ENCODE measurements at places on chromosomes 2 and 18.

GRCh38 chr2:238939074-238939473 lies 91.2 kb downstream of the TWIST2 start:
- no peak for DNase-seq

- DNase-seq, result no peak
These were observed 51.5 kb downstream of the DNAJC10 start for GRCh38 chr2:182767578-182767977.

DNA sequence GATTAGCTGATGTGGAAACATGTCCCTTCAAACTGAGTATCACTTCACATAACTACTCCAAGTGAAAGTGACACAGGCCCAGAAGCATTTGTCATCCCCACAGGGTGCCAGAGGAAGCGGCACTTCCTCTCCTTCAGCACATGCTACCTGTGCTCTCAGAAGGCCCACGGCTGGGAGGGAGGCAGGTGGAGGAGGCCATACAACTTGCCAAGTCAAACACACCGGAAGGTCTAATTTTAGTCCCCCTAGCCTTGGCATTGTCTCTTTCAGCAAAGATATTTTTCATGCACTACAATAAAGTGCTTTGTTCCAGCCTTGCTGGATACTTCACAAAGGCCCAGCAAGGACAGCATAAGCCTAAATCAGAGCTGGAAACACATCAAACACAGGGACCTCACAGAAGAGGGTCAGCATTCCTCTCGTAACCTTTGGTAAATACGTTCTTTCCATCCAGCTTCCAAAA lies 38.0 kb downstream of the VSNL1 start:
- no peak for DNase-seq

GRCh38 chr2:149924549-149925213 lies 337.1 kb upstream of the MMADHC start:
- no peak for DNase-seq

DNA sequence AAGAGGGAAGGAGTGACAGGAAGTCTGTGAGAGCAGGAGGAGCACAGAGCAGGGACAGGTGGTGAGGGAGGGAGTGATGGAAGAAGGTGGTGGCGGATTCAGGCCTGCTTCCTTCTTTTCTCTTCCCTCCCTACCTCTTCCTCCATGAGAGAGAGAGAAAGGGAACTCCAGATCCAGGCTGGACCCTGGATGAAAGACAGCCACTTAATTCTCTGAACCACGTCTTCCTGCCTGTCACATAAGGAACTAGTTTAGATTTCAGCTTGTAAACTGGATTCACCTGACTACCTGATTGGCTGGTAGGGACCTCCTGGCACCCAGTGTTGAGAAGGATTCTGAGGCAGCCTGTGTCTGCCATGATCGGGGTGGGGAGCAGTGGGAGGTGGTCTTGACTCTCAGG lies 48.9 kb downstream of the PAX8 start:
- DNase-seq, result no peak

DNA sequence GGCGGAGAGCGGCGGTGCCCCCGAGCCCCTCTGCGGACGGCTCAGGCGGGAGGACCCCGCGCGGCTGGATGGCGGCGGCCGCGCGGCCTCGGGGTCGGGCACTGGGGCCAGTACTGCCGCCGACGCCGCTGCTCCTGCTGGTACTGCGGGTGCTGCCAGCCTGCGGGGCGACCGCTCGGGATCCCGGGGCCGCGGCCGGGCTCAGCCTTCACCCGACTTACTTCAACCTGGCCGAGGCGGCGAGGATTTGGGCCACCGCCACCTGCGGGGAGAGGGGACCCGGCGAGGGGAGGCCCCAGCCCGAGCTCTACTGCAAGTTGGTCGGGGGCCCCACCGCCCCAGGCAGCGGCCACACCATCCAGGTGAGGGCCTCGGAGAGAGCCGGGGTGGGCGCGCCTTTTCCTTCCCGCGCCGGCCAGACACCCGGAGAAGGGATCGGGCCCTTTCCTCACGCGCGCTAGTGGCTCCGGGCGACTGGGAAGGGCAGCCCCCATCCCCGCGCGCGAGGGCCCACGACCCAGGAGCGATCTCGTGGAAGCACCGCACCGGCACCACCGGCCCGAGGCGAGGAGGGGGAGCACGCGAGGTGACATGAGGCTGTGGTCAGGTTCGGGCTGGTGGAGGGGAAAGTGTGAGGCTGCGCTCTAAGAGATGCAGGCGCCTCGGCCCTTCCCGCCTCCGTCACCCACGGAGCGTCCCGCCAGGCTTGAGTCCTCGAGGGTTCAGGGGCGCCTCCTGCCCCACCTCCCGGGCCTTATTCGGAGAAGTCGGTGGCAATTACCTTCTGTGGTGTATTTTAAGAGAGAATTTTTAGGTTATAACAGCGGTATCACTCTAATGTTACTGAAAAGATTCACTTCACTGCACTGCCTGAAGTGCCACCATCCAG lies 607 bp downstream of the LAMA3 start:
- peak; percentile 19 for DNase-seq

- no peak for DNase-seq
These were observed 9.9 kb downstream of the ALPK2 start for GRCh38 chr18:58618822-58619595.

GRCh38 chr2:46306988-46307655 lies 9.9 kb downstream of the EPAS1 start:
- DNase-seq, result no peak

GRCh38 chr2:73243884-73244570 lies 9.9 kb downstream of the CCT7 start:
- DNase-seq, result no peak

GRCh38 chr18:45330170-45330594 lies 285.1 kb upstream of the SLC14A2 start:
- DNase-seq, result no peak

DNA sequence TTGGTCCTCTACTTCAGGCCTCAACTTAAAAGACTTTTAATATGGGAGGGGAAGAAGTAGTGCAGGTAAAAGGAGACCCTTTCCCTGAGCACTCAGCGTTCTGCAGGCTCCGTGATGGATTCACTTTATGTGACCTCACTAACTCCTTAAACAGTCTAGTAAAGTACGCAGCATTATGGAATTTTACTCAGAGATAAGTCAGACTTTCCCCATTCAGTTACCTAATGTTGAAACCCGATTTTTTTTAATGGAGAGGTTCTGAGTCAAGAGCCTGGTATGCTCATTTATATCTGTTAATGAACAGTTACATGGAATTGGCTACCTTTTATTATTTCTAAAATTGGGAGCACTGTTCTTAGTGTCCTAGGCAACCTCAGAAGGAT lies 34.1 kb downstream of the RASGRP3 start:
- no peak for DNase-seq

GRCh38 chr2:112607680-112608438 lies 23.4 kb downstream of the CHCHD5 start:
- DNase-seq, result no peak

- no peak for DNase-seq
These were observed 3.1 kb downstream of the PAIP2B start for GRCh38 chr2:71223767-71224333.

DNA sequence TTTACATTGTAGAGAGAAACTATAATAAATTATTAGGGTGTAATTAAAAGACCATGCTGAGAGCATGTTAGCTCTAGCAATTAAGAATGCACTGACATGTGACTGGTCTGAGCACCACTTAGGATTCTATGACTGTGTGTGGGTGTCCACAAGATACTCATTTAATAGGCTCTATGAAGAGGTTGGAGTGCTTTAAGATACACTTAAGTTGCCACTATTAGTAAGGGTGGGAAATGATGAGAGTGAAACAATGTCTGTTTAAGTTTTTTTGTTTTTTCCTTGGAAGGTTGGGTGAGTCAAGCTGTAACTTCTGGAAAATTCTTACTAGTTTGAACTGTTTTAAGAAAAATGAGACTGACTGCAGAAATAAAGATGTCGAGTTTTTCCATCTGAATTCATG lies 1.8 kb upstream of the FAP start:
- no peak for DNase-seq

DNA sequence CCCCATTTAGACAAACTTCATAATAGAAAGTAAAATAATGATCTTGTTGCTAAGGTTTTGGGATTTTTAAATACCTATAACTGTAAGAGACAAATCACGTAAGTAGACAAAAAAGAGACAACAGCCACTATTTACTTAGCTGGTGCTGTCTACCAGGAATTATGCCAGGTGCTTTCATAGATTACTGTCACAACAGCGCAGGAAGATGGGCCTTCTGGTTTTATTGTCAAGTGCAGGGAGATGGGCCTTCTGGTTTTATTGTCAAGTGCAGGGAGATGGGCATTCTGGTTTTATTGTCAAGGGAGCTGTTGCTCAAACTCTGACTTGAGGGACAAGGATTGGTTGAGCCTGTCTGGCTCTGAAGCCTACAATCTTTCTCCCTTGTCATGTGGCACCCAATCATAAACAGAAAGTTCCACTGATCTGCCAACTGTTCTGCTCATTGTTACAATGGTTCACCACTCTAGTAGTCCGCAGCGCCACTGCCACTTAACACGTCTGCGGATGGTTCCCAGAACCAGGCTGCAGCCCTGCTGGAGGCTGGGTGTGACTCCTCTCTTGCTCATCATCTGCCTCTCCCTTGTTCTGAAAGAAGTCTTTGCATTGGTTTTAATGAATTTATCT lies 95.0 kb downstream of the RNF144A start:
- DNase-seq, result no peak

DNA sequence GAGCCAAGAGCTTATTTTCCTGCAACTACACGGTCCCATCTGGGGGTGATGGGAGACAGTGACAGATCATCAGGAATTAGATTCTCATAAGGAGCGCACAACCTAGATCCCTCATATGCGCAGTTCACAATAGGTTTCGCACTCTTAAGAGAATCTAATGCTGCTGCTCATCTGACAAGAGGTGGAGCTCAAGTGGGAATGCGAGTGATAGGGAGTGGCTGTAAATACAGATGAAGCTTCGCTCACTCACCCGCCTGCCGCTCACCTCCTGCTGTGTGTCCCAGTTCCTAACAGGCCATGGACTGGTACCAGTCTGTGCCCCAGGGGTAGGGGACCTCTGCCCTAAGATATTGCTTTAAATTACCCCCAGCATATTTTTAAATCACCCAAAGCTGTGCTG lies 10.8 kb downstream of the LRRFIP1 start:
- DNase-seq, result no peak

DNA sequence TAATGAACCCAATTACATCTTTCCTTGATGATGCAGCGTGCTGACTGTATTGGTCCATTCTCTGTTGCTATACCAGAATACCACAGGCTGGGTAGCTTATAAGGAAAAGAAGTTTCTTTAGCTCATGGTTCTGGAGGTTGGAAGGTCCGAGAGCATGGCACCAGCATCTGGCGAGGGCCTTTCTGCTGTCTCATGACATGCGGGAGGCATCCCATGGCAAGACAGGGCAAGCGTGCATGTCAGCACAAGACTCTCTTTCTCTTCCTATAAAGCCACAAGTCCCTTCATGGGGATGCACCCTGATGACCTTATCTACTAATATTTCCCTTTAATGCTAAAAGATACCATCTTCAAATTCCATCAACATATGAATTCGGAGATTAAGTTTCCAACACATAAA lies 122.8 kb upstream of the FHL2 start:
- DNase-seq, result no peak

Measured in T-helper 1 cell (primary cell).